CD8-positive, alpha-beta T cell (primary cell): ENCODE measurements at places on chromosomes 4 and X.

GRCh38 chr4:123350191-123350544 is 46.4 kb upstream of the SPRY1 start:
- no peak for DNase-seq

DNA sequence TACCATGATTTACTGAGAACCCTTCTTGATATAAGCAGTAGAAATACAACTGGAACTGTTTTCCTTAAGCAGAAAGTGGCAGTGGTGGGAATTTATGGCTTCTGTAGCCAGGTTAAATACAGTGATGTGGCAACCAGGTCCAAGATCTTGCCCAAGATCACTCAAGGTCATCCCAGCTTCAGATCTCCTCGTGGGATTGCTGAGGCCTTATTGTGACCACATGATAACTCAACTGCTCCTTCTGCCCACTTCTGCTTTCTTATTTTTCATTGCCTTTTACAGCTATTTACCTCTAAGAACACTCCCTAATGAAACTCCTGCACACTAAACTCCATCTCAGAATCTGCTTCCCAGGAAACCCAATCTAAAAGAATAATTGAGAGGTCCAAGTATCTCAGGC is 12.4 kb upstream of the CYBB start:
- no peak for DNase-seq

GRCh38 chrX:148850631-148851030 is 350.2 kb downstream of the AFF2 start:
- DNase-seq: no peak

GRCh38 chr4:188297873-188298272 is 158.6 kb downstream of the TRIML1 start:
- DNase-seq: no peak

DNA sequence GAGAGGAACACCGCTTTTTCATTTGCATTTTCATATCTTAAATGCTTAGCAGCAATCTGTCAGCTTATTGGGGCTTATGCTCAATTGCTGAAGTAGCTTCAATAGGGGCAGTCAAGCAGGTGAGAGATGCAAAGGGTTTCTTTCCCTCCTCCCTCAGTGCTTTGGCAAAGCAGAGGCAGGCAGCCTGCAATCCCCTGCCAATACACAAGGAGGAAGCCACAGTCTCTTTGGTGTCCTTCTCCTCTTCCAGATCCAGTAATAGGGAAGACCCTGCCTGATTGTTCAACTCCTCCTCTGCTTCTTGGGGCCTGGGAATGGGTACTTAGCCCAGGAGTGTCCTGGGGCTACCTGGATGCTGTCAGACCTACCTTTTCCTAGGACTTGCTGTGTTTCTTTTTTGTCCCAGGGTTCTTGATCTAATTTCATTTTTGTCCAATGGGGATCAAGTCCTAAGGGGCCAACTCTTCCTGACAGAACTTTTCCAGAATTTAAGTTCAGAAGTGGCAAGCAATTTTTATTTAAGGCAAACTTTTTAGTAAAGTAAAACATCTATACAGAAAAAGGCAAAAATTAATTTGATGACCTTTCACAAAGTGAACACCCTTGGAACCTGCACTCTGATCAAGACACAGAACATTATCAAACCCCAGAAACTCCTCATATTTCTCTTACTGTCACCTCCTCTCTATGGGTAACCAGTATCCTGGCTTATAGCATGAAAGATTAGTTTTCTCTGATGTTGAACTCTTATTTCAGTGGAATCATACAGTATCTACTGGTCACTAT is 260.3 kb downstream of the PPP3CA start:
- DNase-seq: no peak

GRCh38 chr4:89545315-89545714 is 237.7 kb upstream of the GPRIN3 start:
- no peak for DNase-seq

DNA sequence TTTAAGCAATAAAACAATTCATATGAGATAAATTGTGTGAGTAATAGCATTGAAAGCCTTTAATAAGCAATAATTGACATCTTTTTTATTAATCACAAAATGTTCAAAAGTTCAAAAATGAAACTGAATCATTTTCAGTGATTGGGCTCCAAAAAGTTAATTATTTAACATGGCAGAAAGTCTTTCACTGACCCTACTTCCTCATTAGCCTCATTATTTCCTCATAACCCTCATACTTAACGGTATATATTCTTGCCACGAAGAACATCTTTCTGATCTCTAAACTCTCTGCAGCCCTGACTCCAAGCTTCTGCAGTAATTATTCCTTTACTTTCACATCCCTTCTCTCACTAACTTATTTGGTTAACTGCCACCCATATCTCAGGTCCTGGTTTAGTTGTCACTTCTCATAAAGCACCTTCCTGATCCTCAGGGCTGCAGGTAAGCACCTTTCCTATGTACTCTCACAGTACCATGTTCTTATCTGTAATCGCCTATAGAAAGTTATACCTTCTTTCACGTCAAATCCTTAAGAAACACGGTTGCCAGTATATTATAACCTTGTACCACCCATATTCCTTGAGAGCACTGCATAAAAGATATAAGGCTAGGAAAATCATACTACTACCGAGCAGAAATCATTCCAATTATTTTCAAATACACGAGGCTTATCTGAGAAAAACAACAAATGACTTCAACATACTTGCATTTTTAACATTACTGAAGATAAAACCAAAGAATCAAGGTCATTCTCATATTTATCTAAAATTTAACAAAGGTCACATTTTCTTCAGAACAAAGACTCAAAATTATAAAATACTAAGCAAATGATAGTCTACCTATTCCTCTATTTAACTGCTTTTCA is 72.2 kb downstream of the PPP3CA start:
- DNase-seq: no peak

GRCh38 chr4:186701788-186702187 is 21.9 kb downstream of the FAT1 start:
- no peak for DNase-seq

GRCh38 chrX:131235768-131236545 is 53.1 kb downstream of the IGSF1 start:
- DNase-seq: no peak

GRCh38 chrX:2984342-2984741 is 22.0 kb upstream of the ARSH start:
- no peak for DNase-seq

GRCh38 chrX:47191331-47191730 is 2.3 kb upstream of the UBA1 start:
- DNase-seq: peak; percentile 71

GRCh38 chrX:136195247-136195646 is 47.9 kb downstream of the FHL1 start:
- DNase-seq: no peak

- DNase-seq: no peak
Observed at GRCh38 chr4:128721896-128722295, 87.6 kb upstream of the JADE1 start.

GRCh38 chr4:157713342-157713741 is 459.5 kb downstream of the GASK1B start:
- DNase-seq: no peak

DNA sequence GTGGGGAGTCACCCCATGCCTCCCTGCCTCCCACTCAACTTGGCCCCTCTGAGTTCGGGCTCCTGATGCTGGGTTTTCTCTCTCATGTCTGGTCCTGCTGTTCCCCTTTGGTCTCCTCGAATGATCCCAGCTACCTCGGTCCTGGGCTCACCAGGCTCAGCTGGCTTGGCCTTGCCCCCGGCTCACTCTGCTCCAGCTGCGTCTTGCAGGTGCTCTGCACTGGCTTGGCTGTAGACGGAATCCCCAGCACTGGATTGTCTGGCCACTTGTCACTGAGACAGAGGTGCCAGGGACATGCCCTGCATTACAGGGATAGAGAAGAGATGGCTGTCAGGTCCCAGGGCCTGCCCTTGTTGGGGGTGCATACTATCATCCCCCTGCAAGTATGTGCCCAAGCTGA is 41.6 kb upstream of the NYX start:
- no peak for DNase-seq

DNA sequence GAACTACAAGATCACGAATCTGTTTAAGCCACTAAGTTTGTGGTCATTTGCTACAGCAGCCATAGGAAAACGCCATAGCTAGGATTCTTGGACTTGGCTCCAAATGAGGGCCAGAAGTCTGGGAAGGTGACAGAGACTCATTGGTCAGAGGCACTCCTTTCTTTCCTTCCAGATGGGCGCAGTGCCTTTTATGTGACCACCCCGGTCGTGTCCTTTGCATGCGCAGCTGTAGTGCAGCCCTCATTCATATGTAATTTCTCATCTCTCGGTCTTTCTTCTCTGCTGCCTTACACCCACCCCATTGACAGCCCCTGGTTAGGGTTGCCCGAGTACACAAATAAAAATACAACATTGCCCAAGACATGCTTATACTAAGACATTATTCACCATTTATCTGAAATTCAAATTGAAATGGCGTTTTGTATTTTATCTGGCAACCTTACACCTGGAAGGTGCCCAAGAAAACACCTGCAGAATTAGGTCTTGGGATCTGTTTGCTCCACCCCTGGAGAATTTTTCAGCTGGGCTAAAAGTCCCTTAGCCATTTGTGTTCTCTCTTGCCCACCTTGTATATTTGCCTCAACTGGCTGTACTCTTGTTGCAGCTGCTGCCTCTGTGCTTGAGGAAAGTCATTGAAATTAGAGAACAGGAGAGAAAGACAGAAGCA is 21.9 kb downstream of the CCKAR start:
- DNase-seq: no peak

GRCh38 chr4:73864961-73865360 is 4.2 kb upstream of the CXCL1 start:
- no peak for DNase-seq

DNA sequence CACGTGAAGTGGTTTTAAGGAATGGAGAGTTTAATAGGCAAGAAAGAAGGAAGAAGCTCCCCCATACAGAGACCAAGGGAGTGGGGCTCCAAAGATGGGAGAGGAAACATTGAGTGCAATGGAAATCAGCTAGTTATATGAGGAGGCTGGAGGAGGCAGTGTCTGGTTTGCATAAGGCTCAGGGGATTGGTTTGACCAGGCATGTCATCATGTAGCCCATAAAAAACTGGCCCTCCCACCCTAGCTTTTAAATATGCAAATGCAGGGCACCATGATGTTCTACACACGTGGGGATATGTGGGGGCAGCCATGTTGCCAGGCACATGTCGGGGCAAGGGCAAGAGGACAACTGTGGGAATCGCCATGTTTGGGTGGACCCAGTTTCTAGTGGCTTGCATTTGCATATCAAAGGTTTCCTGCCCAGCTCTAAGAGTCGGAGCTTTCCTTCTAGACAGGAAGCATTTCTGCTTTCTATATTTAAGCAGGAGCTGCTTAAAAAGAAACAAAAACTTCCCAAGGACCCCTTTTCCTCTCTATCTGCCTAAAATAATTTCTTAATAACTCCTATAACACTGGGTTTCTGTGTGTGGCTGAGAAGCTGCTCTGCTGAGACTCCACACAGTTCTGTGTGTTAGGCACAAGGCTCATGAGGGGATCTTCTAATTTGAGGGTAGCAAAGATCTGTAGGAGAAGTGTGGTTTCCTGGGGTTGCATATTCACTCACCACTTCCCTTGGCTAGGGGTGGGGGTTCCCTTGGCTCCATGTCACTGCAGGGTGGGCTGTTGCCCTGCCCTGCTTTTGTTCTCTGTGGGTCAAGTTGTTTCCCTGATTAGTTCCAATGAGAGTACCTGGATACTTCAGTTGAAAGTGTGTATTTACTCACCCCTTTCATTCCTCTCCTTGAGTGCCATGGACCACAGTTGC is 113.5 kb downstream of the VSIG4 start:
- peak; percentile 23 for DNase-seq
